ENCODE measurements at places on chromosomes 5 and 9.

DNA sequence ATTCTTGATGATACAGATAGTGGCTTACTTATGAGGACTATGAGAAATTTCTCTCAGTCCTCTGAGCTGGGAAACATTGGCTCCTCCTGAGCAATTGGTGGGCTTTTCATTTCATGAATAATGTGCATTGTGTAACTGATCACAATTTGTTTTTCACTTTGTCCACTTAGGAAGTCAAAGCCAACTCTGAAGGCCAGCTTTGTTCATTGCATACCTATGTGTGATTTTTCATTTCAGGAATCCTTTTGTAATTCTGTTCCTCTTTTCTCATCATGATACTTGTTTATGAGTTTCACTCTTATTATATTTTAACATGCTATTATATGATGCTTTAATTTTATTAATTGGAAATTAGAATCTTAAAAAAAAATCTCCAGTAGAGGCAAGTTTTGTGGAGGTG is 483.0 kb downstream of the EBF1 start:
- no peak for DNase-seq

GRCh38 chr5:1809416-1810035 is 8.3 kb downstream of the NDUFS6 start:
- DNase-seq, result no peak

DNA sequence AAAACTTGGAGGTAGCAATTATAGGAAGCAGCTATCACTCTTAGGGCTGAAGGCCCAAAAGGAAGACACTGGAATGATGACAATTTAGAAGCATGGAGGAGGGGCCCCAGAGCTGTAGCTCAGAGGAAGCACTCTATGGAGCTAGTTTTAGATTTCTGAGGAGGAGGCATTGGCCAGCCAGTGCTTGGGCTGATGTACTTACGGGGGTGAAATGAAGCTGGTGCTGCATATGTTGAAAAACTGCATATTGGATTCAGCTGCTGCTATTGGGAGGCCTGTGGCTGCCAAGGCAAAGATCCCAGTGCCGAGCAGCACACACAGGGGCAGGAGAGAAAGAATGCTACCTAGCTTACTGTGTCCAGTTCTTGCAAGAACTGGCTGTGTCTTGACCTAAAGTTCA is 53.9 kb upstream of the HMHB1 start:
- DNase-seq, result no peak

DNA sequence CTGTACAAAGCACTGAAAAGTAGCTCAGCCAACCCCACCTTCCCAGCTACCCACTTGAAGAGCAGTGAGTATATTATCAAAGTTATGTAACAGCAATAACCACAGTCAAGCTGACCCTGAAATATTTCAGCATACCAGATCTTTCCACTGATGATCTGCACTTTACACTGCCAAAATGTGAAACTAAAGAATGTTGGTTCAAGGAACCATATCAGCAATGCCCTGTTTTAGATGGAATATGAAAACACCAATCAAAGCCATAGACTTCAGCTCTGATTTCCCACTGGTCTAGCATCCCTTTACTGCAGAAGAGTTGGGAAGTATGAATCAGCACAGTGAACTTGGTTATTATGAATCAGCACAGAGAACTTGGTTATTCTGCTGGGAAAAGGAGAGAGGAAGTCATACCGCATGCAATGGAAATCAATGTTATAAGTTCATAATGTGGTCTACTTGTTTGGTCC is 20.0 kb downstream of the CEMIP2 start:
- DNase-seq, result no peak

- no peak for DNase-seq
These were observed 1.9 kb downstream of the GPBP1 start for GRCh38 chr5:57175551-57176309.

- no peak for DNase-seq
These were observed 131.4 kb upstream of the LHFPL2 start for GRCh38 chr5:78779771-78780616.

- DNase-seq, result no peak
These were observed 360.0 kb upstream of the ZNF462 start for GRCh38 chr9:106502930-106503329.

DNA sequence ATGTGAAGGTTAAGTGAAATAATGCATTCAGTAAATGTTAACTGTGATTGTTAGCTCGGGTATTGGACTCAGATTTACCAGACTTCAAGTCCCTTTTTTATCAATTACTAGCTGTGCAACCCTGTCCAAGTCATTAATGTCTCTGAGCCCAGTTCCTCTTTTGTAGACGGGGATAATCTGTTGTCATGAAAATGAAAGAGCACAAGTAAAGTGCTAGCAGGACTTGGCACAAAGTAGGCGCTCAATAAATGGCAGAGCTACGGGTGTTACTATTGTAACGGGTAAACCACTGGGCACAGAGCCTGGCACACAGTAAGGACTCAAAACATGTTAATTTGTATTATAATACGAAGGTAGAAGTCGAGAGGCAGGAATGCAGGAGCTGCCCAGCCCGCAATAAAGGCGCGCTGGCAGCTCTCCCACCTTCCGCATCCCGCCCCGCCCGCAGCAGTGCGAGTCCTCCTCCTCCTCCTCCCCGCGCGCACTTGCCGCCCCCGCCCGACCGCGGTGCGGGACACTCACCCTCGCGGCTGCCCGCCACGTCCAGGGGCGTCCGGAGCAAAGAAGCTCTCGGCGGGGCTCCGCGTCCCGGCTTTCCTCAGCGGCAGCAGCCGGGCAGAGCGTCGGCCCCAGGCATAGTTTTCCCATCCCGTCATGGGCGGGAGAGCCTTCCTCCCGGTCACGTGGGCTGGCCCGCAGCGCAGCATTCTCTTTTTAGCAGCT is at the start of gene C1QTNF2:
TSS of gene C1QTNF2 (minus strand) at position 637 of the 723 bp plus-strand sequence. CDS start 15,615 bp downstream, outside the sequence.
- peak; percentile 47 for DNase-seq

GRCh38 chr9:109286571-109286977 is 34.3 kb downstream of the EPB41L4B start:
- DNase-seq, result no peak

GRCh38 chr5:176619203-176619568 is 9.2 kb upstream of the GPRIN1 start:
- no peak for DNase-seq

DNA sequence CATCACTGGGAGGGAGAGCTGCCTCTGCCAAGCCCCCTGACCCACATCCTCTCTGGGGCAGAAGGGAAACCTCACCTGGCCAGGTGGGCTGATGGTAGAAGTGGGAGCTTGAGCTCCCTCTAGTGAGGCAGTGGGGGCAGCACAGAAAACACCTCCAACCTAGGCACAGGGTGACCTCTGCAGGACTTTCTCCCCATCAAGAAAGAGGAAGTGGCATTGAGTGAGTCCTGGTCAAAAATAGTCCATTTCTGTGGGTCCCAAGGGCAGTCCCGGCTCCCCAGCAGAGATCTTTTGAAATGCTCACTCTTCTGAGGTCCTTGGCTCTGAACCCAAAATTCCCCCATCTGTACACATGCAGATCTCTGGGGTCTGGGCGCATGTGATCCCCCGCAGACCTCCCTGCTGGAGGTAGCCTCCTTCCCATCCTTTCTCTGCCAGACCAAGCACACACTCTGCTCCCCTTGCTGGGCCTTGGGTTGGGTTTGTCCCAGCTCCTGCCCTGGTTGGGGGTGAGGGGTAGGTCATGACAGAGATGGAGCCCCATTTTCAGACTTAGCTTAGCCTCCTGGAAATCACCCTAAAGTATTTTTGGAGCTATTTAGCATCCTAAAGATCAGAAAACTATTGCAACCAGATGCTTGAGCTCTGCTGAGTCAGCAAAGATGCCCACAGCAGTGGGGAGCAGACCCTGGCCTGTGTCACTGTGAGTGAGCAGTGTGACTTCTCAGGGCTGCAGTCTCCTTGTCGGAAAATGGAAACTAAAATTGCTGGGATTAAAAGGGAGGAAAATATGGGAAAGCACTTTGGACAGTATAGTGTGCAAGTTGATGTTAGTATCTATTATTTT is 41.6 kb upstream of the LCP2 start:
- DNase-seq, result no peak

GRCh38 chr5:14321936-14322335 is 178.8 kb downstream of the TRIO start:
- DNase-seq, result no peak

DNA sequence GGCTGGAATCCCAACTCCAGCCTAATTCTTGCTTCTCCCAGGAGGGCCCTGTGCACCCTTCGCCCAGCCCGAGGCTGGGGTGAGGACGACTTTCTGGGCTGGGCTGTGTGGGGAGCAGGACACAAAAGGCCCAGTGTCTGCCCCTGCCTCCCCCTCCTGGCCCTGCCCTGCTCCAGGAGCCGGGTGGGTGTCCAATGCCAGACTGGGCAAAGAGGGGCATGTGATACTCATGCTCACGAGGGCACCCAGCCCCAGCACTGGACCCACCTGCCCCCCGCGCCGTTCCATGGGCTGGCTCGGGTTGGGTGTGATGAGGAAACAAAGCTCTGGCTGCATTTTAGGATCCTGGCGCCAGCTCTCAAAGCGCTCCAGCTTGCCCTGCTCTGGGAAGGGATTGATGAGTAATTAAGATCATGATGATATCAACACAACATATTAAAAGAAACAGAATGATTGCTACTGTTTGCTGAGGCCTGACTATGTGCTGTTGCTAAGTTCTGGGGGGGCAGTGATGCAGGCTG is 30.7 kb downstream of the LHX2 start:
- no peak for DNase-seq

- no peak for DNase-seq
These were observed 117.4 kb upstream of the ELL2 start for GRCh38 chr5:96079075-96079474.

- no peak for DNase-seq
These were observed 112.2 kb downstream of the EGFLAM start for GRCh38 chr5:38370358-38371100.

DNA sequence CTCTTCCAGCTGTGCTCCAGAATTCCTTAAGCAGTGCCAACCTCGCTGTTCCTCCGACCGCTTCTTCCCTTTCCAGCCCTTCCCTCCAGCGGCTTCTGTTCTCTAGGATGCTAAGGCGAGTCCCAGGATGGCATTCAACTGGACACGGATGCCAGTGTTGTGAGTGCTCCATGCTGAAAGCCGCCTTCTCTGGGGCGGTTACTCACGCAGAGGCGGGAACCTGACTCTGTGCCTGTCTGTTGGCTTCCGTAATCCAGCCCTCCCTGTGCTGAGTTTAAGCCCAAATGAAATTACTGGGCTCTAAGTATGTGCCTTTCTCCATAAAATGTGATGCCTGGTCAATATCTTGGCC is 20.2 kb downstream of the COL5A1 start:
- no peak for DNase-seq

DNA sequence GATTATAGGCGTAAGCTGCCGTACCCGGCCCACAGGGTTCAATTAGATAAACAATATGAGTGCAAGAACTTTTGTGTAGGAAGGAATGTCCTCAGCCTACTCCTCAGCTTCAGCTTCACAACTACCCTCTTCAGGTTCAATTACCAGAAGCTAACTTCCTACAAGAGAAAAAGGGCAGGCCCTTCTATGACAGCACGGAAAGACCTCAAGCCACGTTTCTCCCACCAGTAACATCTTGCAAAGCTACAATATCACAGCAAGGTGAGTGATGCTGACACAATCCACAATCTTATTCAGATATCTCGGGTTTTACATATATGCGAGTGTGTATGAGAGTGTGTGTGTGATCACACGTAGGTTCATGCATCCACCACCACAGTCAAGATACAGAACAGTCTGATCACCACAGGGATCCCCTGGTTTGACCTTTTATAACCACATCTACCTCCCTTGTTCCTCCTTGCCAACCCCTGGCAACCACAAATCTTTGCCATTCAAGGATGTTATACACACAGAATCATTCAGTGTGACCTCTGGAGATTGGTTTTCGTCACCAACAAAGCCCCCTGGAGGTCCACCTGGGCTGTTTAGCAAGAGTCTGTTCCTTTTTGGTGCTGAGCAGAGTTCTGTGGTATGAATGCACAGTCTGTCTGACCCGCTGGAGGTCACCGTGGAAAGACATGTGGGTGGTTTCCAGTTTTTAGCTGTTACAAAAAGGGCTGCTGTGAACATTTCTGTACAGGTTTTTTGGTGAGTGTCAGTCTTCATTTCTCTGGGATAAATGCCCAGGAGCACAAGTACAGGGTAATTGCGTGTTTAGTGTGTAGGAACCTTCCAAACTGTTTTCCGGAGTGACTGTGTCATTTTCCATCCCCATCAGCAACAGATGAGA is 38.2 kb downstream of the IPPK start:
- no peak for DNase-seq

GRCh38 chr5:154412316-154412715 is 33.5 kb upstream of the SAP30L start:
- DNase-seq, result no peak

- no peak for DNase-seq
These were observed 89.6 kb downstream of the CCDC171 start for GRCh38 chr9:15642369-15642962.

GRCh38 chr5:25562656-25563055 is 917.9 kb upstream of the CDH10 start:
- DNase-seq, result no peak

- no peak for DNase-seq
These were observed 933 bp downstream of the NEK6 start for GRCh38 chr9:124258607-124259157.

GRCh38 chr9:136664000-136664915 is 1.5 kb downstream of the EGFL7 start:
- DNase-seq, result no peak

DNA sequence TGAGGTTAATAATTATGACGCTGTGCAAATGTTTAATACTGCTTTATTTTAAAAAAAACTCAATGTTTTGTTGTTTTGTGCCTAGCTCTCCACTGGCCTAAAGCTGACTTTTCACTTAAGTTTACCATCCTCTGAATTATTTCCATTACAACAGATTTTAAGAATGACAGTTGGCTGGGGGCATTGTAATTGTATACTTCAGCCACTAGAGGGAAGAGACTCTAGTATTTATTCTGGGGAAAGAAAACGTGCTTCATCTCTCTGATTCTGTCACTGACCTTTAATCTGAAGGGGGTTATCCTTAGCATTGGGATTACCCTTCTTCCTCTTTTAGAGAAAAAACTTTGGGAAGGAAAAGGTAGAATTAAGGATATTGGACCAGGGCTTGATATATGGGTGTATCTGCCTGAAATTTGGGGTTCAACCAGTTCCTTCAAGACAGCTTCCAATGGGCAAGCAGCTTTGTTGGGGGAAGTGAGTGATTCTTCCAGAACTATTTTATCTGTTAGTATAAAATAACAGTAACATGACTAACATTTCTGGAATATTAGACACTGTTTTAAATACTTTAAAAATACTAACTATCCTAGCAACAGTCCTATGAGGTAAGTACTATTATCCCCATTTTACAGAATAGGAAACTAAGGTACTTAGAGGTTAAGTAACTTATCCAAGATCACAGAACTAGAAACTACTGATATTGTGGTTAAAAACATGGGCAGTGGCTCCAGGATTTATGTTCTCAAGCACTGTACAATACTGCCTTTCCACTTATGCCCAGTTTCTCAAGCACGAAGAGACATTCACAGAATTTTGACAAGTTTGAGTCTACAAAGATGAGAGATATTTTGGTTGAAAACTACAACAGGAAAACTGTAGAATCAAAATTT is 208.4 kb downstream of the CD180 start:
- DNase-seq, result no peak
